ENCODE measurements at places on chromosomes 4 and X. TPM values are rescaled to one million over a fixed set of nuclear protein-coding genes. Genes with fewer than 3 reads are reported as not detected.

DNA sequence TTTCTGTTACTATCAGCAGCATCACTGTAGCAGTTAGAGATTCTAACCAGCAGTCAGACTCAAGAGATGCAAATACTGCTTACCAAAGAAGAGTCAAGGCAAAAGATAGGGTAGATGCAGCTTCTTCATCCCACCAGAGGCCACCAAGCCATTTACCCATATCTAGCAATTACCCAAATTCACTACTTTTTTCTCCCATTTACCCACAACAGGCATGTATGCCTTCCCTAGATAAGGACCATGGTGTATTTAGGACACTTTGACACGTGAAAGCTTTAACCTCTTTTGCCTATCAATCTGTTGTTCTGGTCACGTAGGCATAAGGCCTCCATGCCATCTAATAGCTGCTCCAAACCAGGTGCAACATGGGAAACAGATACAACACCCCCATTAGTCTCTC is 5.6 kb downstream of the LARP7 start:
- peaks cover 35% of the 10 kb centered on the region for H3K4me1 ChIP-seq
- H3K27ac ChIP-seq: peak overlapping the region; percentile 78
- H3K4me3 ChIP-seq: no peak overlapping the region

The FABP2 gene
- total RNA-seq: not detected

- peaks cover 3% of the 10 kb centered on the region for H3K27me3 ChIP-seq
- peaks cover 13% of the 10 kb centered on the region for H3K4me1 ChIP-seq
- H3K27ac ChIP-seq: no peak overlapping the region
- H3K36me3 ChIP-seq: 0 out of 2 replicates have a peak, but pooled peaks cover 3% of the 10 kb centered on the region
Observed at GRCh38 chrX:320126-320783, 1.7 kb upstream of the GTPBP6 start.

DNA sequence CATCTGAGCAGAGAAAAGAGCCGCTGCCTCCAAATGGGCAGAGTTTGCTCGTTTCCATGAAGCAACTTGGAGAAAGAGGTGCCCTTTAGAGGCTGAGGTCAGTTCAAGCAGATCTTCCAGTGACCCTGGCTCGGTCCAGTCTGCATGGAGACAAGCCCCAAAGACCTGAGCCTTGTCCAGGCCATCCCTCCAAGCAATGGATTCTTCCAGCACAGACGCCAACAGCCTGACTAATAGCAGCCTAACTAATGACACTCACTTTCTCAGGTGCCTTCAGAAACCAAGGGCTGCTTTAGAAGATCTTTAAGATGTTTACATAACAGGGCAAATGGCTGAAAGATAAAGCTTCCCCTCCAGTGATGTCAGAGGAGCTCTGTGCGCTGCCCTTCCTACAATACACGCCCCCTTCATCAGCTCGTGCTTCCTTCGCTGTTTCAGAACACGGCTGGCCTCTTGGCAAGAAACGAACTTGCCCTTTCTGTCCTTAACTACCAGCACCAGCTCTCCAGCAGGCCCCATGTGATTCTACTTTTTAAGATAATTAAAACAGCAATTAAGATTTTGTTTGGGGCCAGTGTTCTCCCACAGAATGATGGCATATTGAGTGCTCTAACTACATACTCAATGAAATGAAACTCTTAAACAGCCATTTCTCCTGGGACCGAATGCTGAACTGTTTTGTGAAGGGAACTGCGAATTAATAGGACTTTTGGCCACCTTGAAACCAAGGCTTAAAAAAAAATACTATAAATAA is 119.0 kb downstream of the GPR143 start:
- DNase-seq: no peak
- 0 out of 2 replicates have a peak, but pooled peaks cover 6% of the 10 kb centered on the region for H3K4me1 ChIP-seq
- no peak overlapping the region for H3K4me3 ChIP-seq
- no peaks in the 10 kb centered on the region for H3K36me3 ChIP-seq

GRCh38 chrX:1181170-1181569 is 31.3 kb downstream of the CRLF2 start:
- H3K27me3 ChIP-seq: no peaks in the 10 kb centered on the region
- DNase-seq: no peak
- H3K4me1 ChIP-seq: peaks cover 27% of the 10 kb centered on the region
- H3K4me3 ChIP-seq: no peak overlapping the region

DNA sequence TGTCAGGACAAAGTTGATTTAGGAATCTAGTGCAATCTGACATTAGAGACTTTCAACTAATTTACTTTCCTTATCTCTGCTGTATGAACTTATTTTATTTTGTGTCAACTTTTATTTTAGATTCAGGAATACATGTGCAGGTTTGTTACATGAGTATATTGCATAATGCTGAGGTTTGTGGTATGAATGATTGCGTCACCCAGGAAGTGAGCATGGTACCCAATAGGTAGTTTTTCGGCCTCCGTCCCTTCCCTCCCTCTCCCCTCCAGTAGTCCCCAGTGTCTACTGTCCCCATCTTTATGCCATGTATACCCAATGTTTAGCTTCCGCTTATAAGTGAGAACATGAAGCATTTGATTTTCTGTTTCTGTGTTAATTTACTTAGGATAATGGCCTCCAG is 68.7 kb upstream of the TEX13D start:
- no peak for DNase-seq
- no peaks in the 10 kb centered on the region for H3K36me3 ChIP-seq
- H3K4me1 ChIP-seq: peaks cover 3% of the 10 kb centered on the region
- H3K4me3 ChIP-seq: no peak overlapping the region
- no peaks in the 10 kb centered on the region for H3K27me3 ChIP-seq
- no peak overlapping the region for H3K27ac ChIP-seq

DNA sequence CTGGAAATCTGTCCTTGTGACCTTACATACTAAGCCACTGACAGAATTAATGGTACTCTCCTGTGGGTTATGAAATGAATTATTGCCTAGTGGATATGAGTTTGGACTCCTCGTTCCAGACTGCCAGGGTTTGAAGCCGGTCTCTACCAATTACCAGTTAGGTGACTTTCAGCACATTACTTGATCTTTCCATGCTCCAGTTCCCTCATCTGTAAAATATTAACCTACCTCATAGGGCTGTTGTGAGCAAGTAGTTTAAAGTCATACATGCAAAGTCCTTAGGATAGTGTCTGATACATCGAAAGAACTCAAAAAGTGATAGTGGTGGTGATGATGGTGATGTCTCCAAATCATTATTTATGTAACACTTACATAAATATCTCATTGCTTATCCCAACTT is 373.5 kb upstream of the ARX start:
- no peaks in the 10 kb centered on the region for H3K36me3 ChIP-seq
- DNase-seq: no peak
- H3K4me3 ChIP-seq: no peak overlapping the region
- H3K27me3 ChIP-seq: no peaks in the 10 kb centered on the region
- no peaks in the 10 kb centered on the region for H3K4me1 ChIP-seq
- no peak overlapping the region for H3K27ac ChIP-seq

The P2RY4 gene
- total RNA-seq: not detected

DNA sequence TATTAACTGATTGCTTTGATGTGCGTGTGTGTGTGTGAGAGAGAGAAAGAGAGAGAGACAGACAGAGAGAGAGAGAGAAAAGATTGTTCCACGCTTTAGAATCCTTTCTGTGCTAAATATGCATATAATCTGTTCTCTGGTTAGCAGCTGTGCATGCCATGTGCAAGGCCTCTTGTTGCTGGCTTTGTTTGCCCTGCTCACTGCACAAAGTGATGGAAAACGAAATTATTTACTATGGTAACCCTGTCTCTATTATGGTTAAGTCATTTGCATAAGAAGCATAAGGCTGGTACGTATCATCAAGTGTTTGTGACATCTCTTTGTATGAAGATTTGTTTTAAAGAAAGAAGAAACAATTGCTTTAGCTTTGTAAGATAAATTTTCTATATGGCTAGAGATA is 190.2 kb upstream of the POF1B start:
- no peaks in the 10 kb centered on the region for H3K36me3 ChIP-seq
- peaks cover 35% of the 10 kb centered on the region for H3K4me1 ChIP-seq
- DNase-seq: no peak
- no peaks in the 10 kb centered on the region for H3K27me3 ChIP-seq
- H3K4me3 ChIP-seq: no peak overlapping the region

DNA sequence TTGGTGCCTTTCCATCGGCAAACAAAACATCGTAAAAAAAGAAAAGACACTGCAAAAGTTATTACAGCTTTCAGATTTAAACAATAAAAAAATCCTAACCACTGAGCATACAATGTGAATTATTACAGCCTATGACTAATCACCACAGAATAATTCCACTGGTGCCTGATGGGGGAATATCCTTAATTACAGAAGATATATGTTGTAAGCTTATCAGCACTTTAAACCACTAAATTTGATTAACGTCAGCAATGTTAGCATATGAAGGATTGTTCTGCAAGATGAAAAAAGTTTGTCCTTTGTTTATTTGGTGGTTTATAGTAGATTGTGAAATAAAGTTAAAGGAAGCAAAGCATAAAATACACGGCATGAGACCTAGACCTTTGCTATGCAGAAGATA is 210.2 kb upstream of the ADAMTS3 start:
- no peak overlapping the region for H3K4me3 ChIP-seq
- H3K27me3 ChIP-seq: no peaks in the 10 kb centered on the region
- no peak for DNase-seq

DNA sequence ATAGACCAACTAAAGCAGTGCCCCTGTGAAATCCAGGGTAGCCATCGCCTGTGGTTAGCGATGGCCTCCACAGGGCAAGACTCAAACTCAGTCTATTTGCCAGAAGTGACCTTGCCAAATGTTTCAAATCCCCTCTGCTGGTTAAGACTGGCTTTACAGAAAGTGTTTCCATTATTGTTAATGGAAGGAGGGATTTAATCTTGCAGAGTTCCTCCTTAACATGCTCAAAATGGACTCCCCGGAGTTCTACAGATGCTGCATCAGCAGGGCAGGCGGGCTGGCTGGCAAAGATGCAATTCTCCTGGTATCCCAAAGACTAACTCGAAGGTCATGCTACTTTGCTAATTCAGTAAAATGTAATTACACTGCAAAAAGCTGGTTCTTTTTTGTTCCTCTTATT is 313.0 kb upstream of the SLC7A11 start:
- no peak overlapping the region for H3K27ac ChIP-seq
- peaks cover 3% of the 10 kb centered on the region for H3K36me3 ChIP-seq
- DNase-seq: no peak
- no peaks in the 10 kb centered on the region for H3K27me3 ChIP-seq
